ENCODE measurements at places on chromosomes 11 and 22.

- DNase-seq, result no peak
Observed at GRCh38 chr11:117565709-117566108, 231.3 kb downstream of the DSCAML1 start.

DNA sequence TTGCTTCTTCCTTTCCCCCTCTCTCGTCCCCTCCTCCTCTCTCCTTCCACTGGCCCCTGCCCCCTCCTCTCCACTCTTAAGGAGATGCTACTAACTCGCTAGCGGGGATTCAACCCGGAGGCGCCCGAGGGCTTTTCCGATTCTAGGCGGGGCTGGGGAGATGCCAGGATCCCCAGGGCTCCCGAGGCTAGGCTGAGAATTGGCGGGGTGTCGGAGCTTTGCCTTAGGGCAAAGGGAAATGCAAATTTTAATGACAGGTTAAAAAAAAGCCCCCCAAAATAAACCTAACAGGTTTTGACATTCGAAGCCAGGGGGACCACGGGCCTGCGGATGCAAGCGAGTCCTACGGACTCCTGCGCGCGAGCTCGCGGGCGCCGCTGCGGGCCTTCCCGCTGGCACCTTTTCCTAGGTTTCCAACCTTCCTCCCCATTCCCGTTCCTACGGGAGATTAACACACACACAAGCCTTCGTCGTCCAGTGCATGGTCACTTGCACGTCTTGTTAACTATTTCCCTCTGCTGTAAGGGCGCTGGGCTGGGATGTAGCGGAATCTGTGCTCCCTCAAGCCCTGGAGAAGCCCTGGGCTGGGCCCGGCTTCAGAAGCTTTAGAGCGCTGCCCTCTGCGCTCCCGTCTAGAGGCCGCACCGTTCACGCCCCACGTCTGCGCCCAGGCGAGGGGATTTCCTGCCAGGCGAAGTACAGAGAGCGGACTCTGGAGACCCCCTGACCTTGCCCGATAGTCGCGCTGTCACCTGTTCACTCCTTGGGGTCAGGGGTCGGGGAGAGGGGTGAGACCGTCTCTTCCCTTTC is 729 bp upstream of the ALX4 start:
- peak; percentile 63 for DNase-seq

- no peak for DNase-seq
Observed at GRCh38 chr11:119513806-119514170, 90.8 kb upstream of the THY1 start.

DNA sequence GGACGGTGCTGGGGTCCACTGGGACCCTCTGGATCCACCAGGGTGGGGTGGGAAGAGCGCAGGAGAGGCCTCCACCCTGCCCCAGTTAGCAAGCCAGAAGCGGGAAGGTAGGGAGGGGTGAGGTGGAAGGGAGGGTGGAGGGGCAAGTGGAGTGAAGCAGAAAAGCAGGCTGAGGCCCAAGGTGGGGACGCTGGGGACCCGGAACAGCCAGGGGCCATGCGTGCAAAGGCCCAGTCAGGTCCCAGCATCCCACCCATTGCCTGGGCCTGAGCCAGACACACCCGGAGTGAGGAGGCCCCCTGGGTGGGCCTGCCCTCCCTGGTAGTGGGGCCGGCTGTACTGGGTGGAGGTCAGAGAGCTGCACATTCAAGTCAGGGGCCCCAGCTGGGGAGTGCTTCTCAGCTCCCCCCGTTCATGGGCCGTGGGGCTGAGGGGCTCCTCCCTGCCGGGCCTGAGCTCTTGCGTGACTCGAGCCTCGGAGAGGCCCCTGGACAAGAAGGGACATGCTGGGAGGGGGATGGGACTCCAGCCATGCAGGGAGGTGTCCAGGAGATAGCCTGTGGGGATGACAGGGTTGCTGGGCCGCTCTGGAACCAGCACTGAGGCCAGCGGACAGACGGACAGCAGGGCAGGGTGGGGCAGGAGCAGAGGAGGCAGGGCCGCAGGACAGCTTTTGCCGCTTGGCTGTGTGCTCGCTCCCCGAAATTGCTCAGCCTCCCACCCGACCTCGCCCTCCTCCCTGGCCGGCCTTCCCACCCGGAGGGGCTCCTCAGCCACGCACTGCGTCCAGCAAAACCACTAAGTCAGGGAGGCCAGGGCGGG is 7.7 kb downstream of the TNNT3 start:
- no peak for DNase-seq

DNA sequence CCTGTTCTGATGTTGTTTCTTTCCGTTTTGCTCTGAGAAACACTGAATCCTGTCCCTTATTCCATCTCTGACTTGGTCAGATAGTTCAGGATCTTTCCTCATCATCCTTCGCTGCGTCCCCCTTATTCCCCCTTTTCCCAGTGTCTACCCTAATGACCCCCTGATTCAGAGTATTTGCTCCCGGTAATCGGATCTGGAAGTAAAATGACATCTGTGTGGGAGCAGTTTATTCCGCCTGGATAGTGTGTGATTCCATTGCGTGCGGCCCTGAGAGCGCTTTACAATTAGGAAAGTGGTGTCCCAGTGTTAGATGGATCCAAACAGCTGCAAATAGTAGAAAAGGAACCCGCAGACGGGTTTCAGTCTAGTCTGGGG is 606 bp downstream of the DRG1 start:
- DNase-seq, result no peak

DNA sequence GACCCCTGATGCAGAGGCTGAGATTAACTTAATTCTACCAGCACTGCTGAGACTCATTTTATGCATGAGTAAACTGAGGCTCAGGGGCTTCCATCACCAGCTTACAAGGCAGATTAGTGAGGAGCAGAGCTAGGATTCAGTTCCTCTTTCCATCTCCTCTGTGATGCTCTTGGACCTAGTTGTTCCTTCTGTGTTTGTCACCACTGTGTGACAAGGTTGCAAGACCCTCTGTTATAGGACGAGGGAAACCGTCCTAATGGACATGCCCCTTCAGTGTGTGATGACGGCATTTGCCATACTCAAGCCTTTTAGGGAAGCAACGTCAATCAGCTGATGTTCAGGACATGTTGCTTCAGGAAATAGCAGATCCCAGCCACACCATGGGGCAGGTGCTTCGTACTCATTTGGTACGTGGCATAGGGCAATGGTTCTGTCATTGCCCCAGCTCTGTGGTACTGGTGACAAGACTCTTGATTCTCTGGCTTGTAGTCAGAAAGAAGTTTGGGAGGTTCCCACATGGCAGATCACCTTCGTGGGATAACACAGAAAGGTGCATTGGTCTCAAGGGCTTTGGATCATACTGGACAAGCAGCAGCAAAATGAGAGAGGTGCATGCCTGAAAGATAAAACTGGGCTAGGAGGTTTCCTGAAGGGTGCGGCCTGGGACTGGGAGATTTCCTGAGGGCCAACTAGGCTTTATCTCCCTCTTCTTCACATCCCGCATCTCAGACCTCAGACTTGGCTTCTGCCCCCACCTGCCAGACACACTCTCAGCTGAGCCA is 23.9 kb upstream of the CD44 start:
- DNase-seq, result no peak

DNA sequence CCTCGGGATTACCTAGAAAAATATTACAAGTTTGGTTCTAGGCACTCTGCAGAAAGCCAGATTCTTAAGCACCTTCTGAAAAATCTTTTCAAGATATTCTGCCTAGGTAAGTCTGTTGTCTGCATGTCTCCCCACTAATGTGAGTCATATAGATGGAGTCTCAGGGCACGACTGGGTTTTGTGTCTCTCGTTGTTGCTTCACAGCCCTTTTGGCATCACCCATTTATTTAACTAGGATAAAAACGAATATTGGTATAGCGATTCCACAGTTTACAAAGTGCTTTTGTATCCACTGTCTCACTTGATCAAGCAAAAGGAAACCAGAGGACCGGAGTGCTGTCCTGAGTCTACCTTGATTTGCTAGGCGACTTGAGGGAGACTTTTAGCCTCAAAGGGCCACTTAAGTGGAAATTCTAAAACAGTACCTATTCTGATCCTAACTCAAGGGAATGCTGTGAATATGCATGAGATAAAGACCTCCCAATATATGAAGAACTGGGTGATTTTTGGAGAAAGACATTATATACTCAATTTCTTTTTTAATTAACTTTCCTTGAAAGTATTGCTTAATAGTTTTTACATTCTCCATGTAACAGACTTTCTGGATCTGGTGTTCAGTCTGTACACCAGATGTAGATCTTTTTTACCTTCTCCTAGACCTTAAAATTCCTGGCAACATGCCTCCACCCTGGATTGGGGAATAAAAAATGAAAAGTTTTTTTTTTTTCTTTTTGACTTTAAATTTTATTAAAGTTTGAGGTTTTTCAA is 590 bp downstream of the NNMT start:
- DNase-seq, result peak; percentile 61

GRCh38 chr11:35211952-35212351 is 73.0 kb downstream of the CD44 start:
- DNase-seq, result no peak

- peak; percentile 62 for DNase-seq
Observed at GRCh38 chr11:60899046-60899936, 7.1 kb downstream of the PRPF19 start.

DNA sequence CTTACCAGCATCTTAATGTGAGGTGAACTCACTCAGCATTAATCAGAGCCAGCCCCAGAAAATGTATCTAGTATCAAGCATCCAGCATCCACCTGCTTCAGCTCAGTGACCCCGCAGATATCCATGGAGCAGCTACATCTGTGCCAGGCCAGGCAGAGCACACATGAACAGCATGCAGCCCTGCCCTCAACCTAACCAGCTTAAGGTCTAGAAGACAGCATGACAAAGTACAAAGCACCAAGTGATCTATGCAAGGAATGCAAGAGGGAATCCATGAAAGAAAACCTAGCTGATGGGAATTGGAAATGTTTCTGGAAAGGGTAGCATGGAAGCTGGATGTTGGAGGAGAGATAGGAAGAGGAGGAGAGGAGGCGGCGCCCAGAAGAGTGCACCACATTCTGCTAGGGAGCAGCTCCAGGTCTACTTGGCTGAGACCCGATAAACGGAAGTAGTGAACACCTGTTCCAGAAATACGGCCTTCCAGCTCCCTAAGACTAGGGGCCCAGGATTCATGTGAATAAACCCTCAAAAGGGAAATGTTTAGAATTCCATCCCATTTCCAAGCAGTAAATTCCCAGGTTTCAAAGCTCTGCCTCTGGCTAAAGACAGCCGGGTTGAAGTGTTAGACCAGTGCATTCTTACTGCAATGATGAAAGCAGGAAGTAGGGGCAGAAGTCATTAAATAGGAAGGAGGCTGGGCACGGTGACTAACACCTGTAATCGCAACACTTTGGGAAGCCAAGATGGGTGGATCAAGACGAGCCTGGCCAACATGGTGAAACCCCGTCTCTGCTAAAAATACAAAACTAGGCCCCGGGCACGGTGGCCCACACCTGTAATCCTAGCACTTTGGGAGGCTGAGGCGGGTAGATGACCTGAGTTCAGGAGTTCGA is 23.5 kb upstream of the L3MBTL2 start:
- DNase-seq, result peak; percentile 86

DNA sequence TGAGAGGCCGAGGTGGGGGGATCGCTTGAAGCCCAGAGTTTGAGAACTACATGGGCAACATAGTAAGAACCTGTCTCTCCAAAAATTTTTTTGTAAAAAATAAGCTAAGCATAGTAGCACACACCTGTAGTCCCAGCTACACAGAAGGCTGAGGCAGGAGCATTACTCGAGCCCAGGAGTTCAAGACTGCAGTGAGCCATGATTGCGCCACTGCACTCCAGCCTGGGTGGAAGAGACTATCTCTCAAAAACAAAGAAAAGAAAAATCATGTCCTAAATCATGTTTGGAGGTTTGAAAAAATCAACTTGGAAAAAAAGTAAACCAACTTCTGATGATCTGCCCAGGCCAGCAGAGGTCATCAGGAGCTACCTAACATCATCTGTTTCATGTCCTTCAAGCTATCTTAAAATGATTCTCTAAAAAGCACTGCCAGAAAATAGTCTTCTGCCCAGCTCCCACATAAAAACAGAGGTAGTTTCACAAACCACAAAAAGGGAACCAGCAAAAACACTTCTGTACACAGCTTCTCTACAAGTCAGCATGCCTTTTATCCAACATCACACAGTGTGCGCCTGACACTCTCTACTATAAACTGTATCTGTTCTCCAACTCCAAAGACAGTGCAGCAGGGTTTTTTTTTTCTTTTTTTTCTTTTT is 165.0 kb downstream of the SOX6 start:
- no peak for DNase-seq

DNA sequence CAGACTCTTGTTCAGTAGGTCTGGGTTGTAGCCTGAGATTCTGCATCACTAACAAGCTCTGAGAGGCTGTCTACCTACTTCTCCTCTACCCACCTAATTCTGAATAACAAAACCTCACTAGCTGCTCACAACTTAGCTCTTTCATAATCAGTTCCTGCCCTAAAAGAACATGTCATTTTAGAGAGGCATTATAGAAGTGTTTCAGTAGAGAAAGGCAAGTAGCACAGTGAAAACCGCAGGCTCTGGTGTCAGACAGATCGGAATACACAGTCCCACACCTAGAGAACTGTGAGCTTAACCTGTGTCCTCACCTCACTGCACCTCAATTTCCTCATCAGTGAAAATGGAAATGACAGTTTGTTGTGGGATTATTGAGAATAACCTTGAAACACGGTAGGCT is 1337.6 kb upstream of the TENM4 start:
- DNase-seq, result no peak

DNA sequence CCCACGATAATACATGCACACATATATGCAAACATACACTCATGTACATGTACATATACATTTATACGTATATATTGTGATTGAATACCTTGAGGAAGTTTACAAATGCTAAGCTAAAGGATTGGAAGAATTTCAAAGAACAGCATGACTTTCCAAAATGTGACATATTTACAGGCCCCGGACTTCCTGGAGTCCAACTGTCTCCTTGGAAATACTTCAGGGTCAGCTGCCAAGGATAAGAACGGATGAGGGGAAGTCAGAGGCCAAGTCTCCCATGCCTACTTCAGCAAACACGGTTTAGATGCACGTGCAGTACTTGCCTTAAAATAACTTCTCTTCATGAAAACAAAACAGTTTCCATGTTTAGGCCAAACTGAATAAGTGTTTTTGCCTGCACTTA is 213.6 kb downstream of the DYNC2H1 start:
- DNase-seq, result no peak

- no peak for DNase-seq
Observed at GRCh38 chr11:130340671-130341319, 26.1 kb upstream of the ZBTB44 start.

DNA sequence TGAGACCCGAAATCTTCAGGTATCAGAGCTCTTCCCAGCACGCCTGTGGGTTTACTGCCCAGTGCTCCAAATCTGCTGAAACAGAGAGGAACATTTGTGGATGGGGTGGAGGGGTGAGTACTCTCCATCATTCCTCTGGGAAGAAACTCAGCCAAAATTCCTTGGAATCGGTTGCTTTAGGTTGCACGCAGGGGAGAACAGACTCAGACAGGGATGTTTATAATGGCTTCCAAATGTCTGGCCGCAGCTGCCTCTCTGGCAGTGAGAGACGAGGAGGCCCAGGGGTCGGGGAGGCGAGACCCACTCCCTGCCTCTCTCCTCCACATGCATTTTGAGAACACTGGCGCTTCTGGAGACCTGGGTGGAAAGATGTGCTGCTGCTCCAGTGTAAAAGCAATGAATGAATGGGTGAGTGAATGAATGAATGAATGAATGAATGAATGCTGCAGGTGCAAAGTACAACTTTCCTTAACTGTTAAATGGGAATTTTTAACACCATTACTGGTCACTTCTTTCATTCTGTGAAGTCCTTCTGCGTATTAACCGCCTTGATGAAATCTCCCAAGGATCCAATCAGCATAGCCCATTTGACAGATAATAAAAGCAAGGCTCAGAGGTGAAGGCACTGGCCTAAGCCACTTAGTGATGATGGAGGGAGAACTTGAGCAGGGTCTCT is 437.4 kb downstream of the MIAT start:
- no peak for DNase-seq
